Activated naive CD4-positive, alpha-beta T cell treated with anti-CD3 and anti-CD28 coated beads, Interleukin-2, amount 10 ng/mL, durations not matched to agents 7 days and 5 days (primary cell): ENCODE measurements at places on chromosomes 3 and 15.
A peak's percentile ranks its signal among the peaks of the same experiment; 100 is the strongest.

DNA sequence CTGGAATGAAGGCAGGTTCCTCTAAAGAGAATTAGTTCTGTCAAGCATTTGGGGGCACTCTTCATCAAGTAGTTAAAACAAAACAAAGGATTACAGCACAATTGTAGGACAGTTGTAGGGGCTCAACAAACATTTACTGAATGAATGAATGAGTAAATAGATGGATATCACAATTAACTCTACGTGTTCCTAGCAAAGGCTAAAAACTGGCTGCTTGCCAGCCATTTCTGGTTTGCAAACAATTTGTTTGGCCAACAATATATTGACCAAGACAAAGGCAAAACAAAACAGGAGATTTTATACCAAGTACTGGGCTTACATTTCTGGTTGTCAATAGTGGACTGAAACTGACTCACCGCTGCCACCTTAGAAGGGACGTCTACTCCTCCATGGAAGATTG lies 116.8 kb downstream of the ZNF280D start:
- DNase-seq = no peak

DNA sequence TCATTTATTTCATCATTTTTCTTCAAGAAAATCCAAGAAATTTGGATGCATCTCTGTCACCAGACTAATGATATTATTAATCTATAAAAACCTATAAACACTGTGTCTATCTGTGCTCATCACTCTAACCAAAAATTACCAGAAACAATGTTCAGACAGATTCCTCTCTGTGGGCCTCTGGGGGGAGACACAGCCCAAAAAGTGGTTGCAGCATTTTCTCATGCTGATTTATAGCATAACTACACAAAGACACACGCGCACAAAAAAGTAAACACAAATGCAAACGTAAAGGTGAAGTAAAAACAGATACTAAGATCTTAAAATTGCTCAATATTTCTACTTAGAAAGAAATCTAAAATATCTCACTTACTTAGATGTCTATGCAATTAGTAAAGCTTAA lies 976.0 kb downstream of the GBE1 start:
- no peak for DNase-seq

DNA sequence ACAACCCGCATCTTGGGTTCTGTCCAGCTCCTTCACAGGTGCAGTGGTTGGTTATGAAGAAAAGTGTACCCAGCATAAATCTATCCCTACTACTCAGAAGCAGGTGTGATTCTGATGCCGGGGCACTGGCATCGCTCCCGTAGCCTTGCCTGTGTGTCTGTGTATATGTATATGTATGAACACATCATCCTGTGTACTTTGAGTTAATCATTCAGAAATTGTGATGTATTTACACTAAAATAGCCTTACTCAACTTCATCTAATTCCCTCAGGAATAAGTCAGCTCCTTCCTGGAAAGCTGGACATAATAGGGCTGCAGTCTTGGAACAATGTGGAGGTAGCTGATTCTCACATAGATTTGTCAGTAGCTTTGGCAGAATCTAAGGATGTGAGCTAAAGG lies 6.7 kb upstream of the ZBED2 start:
- DNase-seq = no peak

DNA sequence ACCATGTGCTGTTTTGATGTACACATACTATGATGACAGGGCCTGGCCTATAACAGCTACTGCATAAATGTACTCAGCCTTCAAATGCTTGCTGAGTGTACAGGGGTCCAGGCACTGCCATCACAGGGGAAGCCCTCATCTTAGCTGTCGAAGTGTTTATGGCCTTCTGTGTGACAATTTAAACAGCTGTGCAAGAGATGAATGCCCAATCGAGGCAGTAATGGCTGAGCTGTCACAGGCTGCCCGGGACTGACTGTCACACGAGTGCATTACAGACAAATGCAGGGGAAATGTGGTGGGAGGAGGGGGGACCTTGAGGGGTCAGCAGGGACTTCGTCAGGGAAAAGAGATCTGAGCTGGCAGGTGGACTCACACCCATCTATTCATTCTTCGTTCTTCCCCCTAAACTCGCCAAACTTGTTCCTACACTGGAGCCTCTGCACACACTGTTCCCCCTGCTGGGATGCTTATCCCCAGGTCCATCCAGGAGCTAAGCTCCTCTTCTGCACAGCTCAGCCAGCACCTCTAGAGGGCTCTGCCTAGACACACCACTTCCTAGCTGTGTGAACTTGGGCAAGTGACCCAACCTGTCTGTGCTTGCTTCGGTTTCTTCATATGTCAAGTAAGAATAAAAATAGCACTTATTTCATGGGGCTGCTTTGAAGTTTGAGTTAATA lies 156.2 kb upstream of the IQSEC1 start:
- DNase-seq = peak; percentile 37

GRCh38 chr15:100311154-100311625 lies 30.6 kb downstream of the ADAMTS17 start:
- no peak for DNase-seq

GRCh38 chr3:25557694-25558093 lies 107.0 kb downstream of the TOP2B start:
- DNase-seq = no peak

DNA sequence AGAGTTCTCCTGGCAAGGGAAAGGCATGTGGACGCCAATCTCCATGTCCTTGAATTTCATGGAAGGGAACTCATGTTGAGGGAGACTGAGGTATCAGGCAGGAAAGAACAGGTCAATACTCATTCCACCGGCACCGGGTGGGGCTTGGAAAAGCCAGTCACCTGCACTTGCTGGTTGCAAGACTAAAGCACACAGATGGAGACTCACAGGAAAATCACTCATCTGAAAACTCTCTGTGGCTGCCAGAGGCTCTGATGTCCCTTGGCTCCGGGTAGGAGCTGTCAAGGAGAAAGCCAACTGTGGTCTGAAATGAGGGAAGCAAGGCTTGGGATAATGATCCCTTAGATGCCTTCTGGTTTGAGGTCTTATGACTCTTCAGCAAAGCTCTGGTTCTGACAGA lies 8.7 kb upstream of the CGNL1 start:
- no peak for DNase-seq

DNA sequence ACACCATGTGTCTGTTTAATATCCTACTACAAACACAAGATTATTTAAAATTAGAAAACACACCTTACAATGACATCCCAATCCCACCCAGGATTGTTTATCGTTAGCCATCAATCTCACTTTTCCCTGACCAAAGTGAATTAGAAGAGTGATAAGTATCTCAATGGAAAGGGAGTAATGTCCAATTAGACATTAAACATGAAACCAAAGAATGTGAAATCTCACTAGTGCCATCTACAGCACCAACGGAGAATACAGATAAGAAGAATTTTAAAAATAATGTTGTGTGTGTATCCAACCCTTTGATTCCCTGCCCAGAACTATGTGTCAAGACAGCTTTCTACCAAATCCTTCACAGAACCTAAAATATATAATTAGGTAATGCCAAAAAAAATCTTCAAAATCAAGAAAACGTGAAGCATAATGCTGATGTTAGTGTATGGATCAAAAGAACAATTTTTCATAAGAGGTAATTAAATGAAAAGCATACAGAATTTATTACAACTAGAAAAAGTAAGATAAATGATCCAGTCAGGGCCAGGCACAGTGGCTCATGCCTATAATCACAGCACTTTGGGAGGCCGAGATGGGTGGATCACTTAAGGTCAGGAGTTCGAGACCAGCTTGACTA lies 64.2 kb downstream of the SCAPER start:
- no peak for DNase-seq

- DNase-seq = no peak
Observed at GRCh38 chr15:65038836-65039235, 6.4 kb upstream of the SLC51B start.

DNA sequence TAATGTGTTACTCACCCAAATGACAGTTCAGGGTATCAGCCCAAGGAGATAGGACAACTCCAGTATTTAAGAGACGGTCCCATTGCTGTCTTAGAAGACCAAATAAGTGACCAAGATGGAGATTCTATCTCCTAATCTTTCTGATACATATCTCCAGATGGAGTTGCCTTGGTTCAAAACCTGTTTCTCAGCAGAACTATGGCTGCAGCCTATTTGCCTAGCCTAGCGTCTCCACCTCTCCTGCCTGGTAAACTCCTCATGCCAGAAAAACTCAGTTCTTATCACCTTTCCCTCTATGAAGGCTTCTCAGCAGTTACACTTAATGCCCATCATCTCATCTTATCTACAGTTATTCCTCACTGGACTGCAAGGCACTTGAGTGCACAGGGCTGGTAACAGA lies 1.2 kb upstream of the CSPG5 start:
- no peak for DNase-seq

GRCh38 chr3:5754602-5755001 lies 567.1 kb downstream of the EDEM1 start:
- DNase-seq = no peak

DNA sequence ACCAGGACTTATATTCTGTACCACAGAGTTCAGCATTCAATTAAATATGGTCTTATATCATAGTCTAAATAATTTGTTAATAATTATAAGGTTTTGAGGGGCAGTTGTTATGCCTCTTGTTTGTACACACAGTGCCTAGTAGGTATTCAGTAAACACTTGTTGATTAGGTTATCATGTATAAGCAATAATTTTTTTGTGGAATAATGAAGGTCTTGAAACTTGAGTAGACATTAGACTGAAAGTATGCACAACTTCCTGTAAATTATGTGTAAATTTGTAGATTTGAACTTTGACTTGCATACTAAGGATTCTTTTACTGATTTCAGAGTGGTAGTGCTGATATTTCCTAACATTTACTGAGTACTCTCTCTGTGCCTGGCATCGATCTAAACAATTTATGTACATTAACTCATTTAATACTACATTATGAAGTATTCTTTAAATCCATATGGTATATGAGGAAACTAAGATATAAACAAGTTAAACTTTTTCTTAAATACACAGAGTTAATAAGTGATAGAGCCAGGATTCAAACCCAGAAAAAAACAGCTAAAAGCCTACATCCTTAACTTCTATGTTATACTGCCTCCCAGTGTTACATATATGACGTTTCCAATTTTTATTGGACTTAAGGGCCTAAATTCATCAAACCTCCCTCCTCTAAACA lies 65.1 kb downstream of the GLCE start:
- no peak for DNase-seq

GRCh38 chr3:184233127-184233843 lies 3.9 kb downstream of the VWA5B2 start:
- DNase-seq = no peak

DNA sequence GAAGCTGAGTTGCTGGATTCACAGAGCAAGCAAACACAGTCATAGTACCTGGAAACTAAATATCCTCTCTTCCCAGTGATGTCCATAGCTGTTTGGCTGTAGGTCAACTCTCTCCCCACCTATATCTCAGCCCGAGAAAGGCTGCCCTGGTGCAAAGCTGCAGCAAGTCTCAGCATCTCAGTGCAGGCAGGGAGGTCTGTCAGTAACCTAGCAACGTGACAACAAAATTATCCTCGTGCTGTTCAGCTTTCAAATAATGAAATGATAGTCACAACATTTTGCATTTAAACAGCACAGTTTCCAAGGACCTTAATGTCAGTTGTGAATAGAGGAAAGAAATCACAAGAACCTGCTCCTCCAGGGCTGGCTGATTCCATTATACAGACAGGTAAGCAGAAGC lies 83.6 kb downstream of the CHST2 start:
- no peak for DNase-seq

DNA sequence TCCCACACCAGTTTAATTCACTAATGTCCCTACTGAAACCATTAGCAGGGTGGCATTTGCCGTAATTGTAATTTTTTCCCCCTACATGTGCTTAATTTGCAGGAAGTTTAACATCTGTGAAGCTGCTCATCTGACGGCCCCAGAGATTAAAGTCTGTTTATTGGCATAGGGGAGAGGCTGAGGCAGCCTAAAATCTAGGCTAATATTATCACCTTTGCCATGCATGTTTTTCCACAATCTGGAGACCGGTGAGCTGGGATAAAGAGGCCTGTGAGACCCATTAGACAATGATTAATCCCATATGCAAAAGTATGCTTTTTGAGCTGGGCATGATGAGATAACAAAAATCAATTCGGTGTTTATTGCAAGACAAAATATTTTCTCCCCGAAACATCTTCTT lies 561.2 kb upstream of the ALCAM start:
- DNase-seq = no peak

GRCh38 chr3:40055361-40055760 lies 246.0 kb downstream of the MYRIP start:
- no peak for DNase-seq

DNA sequence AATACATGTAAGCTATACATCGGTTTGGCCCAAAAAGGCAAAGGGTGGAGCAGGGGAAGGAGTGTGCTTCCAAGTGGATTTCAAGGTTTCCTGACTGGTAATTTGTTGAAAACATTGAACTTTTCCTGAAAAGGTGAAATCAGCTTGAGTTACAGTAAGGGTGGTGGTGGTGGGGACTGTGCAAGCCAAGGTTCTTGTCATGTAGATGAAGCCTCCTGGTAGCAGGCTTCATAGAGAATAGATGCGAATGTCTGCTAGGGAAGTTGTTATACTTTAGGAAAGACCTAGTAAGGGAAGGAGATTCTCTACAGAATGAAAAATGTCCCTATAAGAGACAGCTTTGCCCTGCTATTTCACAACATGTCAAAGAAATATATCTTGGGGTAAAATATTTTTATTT lies 528.2 kb upstream of the CBLB start:
- DNase-seq = no peak

DNA sequence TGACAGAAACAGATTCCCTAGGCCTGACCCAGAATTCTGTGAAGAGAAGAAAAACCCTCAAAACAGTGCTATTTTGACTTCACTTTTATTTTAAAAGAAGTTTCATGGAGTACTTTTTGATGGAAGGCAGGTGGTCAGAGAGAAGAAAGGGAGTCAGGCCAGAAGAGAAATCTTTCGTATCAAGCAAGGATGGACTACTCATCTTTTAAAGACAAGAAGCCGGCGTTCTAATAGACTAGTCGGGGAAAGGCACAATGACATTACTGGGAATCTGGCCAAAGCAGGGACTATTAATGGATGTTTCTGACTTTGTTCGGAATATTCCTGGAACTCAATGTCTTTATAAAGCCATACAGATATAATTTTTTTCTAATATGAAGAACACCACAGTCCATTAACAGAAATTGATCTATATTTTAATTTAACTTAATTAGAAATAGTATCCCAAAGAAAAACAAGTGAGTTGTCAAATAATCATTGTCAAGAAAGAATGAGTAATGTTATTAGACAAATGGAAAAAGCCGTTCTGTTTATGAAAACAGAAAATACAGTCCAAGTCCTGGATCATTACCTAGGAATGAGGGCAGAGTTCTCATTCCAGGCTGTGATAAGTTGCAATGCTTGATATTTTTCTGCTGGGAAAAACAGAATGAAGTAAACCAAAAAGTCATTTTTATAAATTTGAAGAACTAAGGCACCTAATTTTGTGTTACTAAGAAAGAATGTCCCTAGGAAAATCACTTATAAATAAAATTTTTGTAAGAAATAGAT lies 23.7 kb upstream of the PCOLCE2 start:
- DNase-seq = no peak

DNA sequence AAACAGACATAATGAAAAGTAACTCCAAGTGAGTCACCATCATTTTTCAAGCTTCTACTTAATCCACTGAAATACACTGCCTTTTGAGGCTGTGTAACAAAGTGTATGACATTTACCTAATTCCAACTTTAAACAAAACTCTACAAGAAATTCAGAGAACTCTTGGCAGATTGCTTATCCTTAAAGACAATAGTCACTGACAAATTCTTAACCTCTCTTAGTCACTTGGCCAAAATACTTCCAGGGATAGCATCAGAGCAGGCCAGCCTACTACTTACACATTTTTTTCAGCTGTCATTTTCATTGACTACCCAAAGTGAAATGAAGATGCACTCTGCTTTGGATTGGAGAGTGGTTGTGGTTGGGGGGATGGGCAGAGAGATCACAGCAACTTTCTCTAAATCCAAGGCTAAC lies 3.6 kb downstream of the WWTR1 start:
- DNase-seq = no peak

GRCh38 chr15:79635897-79636561 lies 203.9 kb downstream of the MINAR1 start:
- no peak for DNase-seq
